ENCODE measurements at places on chromosomes 3 and 15.

DNA sequence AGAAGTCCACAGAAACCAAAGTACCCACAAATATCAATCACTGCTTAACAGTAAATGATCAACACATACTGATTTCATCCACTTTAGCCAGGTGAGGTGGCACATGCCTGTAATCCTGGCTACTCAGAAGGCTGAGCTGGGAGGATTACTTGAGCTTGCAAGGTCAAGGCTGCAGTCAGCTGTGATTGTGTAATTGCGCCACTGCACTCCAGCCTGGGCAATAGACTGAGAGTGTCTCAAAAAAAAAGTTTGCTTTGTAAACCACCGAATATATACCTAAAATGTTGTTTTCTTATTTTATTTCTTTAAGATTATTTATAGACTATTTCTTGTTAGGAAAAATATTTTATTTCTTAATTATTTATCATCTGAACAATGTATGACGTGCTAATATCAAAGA, 8.7 kb upstream of the ATP13A4 start:
- no peak for DNase-seq

- no peak for DNase-seq
Measured at GRCh38 chr15:77720173-77720572, 87.5 kb upstream of the LINGO1 start.

DNA sequence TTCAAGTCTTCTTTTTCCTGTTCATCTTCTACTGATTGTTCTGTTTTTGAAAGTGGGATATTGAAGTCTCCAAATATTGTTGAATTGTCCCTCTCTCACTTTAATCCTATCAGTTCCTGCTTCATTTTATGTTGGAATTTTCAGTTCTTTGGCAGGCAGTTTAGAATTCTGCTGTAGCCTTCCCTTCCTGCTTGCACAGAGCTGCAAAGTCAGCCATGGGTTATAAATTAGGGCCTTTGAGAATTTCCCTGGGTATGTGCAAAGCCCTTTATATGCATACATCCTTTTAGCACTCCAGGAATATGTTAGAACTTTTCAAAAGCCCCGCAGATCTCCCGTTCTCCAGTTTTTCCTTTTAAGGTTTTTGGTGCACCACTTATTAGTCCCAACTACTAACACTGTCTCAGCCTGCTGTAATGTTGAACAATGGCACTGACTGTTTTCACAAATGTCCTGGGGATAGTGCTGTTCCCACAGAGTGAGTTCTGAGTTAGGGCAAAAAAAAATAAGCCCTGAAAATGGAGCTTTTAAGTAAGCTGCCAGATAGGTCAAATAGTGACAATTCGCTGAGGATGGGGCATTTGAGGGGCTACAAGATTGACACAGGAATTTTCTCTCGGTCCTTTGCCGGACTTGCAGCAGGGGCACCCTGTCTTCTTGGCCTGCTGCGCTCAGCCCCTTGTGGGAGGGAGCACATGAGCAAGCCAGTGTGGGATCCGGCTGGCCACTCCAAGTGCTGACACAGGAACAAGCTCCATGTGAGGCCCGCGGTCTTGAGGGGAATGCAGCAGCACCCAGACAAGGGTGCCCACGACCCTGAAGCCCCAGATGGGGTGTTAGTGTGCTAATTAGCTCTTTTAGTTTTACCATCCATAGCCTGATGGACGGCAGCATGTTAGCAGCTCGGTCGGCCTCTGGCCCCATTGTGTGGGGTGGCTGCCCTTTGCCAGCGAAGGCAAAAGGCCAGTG, 96.0 kb downstream of the VPS8 start:
- no peak for DNase-seq

GRCh38 chr15:73751899-73752805, 999 bp downstream of the INSYN1 start:
- DNase-seq: no peak

DNA sequence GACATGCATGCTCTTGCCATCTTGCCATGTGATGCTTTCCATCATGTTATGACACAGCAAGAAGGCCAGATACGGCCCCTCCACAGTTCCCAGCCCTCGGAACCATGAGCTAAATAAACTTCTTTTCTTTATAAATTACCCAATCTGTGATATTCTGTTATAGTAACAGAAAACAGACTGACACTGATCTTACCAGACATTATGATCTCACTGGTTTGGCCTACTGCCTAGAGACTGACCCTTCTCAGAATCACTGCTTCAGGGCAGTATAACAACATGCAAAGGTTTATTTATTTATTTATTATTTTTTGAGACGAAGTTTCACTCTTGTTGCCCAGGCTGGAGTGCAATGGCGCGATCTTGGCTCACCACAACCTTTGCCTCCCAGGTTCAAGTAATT, 14.0 kb downstream of the ZNF619 start:
- no peak for DNase-seq

DNA sequence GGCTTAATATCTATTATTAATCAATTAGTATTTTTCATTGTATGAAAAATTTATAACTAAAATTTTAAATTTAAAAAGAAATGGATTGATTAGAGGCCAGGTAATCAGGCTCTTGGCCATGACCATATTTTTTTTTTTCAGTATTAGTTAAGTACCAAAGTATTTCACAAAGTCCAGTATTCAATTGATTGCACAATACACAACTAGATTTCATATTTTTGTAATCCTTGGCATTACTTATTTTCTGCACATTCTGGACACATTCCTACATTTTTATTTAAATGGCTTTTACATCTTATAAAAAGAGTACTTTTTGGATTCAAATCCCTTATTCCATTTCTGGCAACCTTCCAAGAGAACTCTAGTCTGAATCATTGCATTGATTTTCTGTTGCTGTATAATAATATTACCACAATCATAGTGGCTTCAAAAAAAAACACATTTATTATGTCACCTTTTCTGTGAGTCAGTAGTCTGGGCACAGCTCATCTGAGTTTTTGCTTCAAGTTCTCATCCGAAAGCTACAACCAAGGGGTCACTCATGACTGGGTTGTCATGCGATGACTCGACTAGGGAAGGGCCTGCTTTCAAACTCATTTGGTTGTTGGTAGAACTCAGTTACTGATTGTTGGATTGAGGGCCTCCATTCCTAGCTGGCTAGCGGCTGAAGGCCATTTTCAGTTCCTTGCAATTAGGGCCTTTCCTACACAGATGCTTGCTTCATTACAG, 90.7 kb downstream of the CNTN6 start:
- DNase-seq: no peak

- DNase-seq: no peak
Measured at GRCh38 chr3:79175870-79176269, 591.9 kb downstream of the ROBO1 start.

- DNase-seq: peak; percentile 49
Measured at GRCh38 chr3:32391643-32392535, at the start of gene CMTM7. Gene CMTM7, plus strand, starts transcription at chr3:32391853. Its CDS starts 54 bp downstream, at chr3:32391907.
